ELF-1 (cell line): ENCODE measurements at places on chromosomes 3 and 15.

- DNase-seq, result no peak
These were observed 138.7 kb downstream of the KLF13 start for GRCh38 chr15:31465083-31465955.

- no peak for DNase-seq
These were observed 54.6 kb downstream of the CAPN3 start for GRCh38 chr15:42413920-42414319.

DNA sequence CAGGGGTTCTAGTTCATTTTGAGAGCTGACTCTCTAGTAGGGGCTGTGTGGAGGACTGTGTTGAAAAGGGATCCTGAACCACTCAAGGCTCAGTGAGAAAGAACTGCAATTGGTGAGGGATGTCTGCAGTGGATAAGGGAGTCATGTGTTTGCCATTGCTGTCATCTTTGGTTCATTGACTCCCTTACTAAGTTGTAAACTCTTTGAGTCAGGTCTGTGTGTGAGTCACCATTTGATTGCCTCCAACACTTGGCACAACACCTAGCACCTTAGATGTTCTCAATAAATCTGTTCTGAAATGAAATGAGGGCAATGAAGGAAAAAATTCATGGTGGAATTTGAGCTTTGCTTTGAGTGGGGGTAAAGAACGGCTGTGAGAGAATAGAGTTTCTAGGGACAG lies 51.7 kb downstream of the PLS1 start:
- DNase-seq, result no peak

DNA sequence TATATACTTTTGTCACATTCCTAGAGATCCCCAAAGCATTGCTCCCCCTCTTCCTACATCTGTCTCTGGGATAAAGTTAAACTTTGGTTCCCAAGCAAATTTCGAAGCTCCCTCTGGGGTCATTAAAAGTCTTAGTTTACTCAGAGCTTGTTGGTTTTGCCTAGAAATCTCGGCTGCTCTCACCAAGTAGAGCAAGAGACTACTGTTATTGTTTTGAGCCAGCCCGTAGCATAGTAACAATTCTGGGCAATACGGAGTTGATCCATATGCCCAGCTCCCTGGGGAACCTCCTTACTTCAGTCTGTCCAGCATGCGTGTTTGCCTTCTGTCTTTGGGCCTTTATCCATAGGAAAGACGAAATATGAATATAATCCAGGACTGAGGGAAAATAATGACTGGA lies 10.0 kb upstream of the P3H2 start:
- no peak for DNase-seq

DNA sequence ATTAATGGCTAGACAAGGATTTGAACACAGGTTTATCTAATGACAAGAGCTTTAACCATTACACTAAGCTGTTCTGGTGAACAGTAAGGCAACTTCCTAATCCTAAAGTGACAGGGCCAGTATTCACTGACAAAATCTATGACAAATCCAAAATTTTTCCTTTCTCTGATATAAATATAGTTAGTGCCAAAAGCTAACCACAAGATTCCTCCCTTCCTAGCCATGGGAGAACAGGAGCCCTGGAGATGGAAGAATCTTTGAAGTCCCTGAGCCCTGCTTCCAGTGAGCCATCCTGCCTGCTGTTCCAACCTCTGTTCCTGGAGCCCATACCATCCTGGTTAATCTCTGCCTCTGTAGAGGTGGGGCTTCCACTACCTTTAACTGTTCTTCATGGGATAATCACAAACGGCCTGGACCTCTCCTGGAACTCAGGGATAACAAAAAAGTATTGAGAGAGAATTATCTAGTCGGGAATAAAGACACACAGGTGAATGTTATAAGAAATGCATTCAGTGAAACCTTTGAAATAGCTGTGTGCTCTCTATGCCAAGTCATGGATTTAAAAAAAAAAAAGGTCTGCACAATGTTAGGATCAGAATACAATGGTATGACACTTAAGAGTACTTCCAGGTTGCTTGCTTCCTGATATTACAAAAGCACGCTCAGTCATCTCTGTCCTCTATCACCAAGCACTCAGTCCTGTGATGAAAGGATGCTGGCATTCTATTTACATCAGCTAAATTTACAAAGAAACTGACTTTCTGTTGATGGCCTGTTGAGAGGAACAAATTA lies 235.8 kb downstream of the SUCLG2 start:
- DNase-seq, result no peak

GRCh38 chr3:39101022-39101689 lies 6.3 kb downstream of the GORASP1 start:
- DNase-seq, result peak; percentile 23

GRCh38 chr3:59191651-59192050 lies 141.8 kb upstream of the CFAP20DC start:
- DNase-seq, result no peak

DNA sequence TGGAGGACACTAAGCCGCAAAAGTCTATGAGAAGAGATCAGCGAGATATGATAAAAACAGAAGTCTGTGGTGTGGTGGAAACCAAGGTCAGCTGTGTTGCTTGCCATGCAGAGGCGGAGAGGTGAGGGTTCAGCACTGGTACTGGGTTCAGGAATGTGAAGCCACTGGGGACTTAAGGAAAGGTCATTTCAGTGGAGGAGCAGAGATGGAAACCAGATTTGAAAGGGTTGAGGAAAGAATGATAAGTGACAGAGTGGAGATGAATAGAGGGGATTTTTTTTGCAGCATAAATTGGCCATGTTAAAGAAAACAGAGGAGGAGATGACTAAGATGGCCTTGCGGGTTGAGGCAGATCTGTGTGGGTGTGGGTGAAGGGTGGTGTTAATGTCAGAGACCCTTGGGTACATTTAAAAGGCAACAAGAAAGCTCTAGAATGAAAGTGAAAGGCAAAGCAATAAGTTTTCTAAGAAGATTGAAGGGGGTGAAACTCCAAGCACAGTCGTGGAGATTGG lies 265.5 kb downstream of the ADAMTSL3 start:
- DNase-seq, result no peak

DNA sequence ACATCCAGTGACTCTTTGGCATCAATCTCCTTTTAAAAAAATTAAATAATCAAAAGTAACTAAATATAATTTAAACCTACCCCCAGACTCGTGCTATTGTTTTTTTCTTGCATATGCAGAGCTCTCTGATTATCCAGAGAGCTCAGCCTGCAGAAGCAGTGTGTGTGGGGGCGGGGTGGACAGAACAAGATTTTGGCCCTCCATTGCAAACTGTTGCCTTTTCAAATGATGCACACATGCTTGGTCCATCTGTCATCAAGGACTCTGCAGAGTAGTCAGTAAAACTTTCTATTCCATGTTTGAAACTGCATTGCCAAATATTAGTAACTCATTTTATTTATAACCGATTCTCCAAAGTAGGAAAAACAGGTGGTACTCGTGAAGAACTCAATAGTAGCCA lies 28.6 kb upstream of the STXBP5L start:
- DNase-seq, result no peak

GRCh38 chr3:96646596-96646995 lies 167.8 kb upstream of the EPHA6 start:
- no peak for DNase-seq

- DNase-seq, result no peak
These were observed 38.8 kb downstream of the ADAM10 start for GRCh38 chr15:58710701-58711100.
